ENCODE measurements at places on chromosomes 7 and 10.
A peak's percentile ranks its signal among the peaks of the same experiment; 100 is the strongest.

DNA sequence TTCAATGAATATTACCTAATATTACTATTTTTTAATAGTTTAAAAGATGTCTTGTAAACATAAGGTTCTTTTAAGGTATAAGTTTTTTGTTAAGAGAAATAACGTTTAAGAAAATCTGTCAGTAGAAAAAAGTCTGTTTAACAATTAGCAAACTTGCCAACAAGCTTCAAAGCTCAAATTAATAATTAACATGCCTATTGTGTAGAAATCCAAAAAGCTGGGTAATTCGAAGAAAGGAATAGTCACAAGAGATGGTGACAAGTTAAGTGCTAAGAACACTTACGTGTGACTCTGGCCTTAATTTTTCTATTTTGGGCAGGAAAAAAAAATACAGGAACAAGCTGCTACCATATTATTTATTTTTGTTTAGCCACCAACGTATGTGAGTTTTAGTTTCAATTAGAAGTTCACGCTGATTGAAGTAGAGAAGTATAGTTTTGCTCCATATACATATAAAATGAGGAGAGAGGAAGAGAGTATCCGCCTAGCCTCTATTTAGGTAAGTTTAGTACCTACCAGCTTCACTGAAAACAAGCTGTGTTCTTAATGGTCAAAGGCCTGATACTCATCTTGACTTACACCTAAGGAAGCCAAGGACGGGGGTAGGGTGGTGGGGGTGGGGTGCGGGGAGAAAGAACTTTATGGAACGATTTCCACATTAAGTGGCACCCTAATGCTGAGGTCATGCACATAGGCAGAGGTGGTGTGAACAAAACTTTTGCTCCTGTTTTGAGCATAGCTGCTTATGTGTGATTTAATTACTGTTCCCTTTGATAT lies 43.4 kb upstream of the AGBL3 start:
- no peak for DNase-seq

GRCh38 chr10:102741726-102742237 lies 2.0 kb upstream of the WBP1L start:
- no peak for DNase-seq

DNA sequence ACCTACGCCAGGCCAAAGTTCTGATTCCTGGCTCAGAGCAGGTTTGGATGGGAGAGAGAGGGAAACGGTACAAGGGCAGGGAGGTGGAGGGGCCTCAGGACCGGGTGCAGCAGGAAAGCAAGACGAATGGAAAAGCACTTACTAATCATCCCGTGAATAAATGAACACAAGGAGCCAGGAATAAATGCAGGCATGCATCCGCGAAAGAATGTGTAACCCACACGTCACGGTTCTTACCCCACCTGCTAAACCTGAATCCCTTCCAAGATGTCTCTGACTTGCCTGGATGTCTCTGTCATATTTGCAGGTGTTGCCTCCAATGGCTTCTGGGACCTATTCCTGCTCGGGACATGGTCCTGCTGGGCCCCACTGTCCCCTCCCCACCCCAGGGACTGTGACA lies 335.2 kb upstream of the RNF32 start:
- DNase-seq: no peak

GRCh38 chr7:3461923-3462322 lies 160.9 kb downstream of the SDK1 start:
- DNase-seq: no peak

DNA sequence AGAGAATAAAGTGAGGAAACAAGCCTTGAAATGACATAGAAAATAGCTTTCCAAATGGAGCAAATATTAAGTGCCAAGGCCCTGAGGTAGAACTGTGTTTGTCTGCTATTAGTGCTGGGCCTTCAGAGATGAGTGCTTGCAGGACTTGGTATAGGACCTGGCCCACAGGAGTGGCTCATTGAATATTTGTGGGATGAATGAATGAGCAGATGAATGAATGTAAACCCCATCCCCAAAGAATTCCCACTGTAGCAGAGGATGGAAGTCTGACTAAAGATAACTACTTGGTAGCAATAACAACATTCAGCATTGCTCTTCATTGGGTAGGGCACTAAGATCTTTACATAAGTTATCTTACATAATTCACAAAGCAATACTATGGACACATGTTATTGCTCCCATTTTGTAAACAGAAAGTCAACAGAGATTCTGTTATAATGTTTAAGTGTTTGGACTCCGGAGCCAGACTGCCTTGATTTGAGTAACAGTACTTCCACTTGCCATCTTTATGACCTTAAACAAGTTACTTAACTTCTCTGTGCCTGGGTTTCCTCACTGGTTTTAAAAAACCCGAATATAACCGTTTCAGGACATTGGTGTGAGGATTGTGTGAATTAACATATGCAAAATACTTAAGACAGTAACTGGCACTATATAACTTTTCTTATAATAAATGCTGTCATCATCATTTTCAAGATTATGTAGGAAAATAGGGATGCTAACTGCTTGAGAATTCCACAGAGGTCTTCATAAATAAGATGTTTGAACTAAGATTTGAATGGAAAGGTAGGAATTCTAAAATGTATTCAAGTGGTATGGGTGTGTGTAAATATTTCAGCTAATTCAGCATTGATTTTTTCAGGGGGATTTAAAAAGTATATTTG lies 141.9 kb downstream of the PRKG1 start:
- peak; percentile 27 for DNase-seq

All from HT1080 (cell line).